ENCODE measurements at places on chromosomes 12 and 14.

- DNase-seq: no peak
Measured at GRCh38 chr12:3114671-3115070, 37.5 kb downstream of the TSPAN9 start.

- DNase-seq: no peak
Measured at GRCh38 chr12:1933342-1934051, 15.0 kb upstream of the CACNA2D4 start.

DNA sequence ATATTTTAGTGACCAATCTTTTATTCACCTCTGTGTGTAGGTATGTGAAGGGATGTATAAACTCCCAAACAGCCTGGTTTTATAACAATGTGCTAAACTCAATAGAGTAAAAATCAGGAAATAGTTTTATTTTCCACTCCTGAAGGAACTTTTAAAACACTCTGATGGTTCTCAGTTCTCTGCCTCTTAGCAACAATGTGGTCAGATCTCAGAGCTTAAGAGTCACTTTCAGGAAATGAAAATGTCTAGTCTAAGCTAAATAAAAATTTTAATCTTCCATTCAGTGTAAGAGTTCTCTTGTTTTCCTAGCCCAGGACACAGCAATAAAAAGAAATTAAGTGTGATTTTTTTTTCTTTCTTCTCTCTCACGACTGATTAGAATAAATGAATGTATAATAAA lies 718.0 kb downstream of the C12orf50 start:
- DNase-seq: no peak

DNA sequence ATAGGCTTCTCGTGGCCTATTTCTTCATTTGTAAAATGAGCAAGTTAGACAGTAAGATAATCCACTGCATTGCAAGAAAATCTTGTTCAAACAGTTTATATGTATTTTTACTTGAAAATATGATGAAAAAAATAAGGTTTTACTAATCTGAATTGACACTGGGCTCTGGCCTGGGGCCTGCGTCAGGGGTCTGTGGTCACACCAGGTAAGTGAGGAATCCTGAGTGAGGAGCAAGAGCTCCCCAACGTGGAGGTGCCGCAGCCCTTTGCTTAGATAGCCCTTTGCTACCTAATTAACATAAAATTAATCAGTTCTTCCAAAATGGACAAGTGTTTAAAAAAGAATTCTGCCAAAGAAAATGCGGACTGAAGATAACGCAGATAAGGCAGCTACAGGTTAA lies 39.1 kb upstream of the STAB2 start:
- no peak for DNase-seq

DNA sequence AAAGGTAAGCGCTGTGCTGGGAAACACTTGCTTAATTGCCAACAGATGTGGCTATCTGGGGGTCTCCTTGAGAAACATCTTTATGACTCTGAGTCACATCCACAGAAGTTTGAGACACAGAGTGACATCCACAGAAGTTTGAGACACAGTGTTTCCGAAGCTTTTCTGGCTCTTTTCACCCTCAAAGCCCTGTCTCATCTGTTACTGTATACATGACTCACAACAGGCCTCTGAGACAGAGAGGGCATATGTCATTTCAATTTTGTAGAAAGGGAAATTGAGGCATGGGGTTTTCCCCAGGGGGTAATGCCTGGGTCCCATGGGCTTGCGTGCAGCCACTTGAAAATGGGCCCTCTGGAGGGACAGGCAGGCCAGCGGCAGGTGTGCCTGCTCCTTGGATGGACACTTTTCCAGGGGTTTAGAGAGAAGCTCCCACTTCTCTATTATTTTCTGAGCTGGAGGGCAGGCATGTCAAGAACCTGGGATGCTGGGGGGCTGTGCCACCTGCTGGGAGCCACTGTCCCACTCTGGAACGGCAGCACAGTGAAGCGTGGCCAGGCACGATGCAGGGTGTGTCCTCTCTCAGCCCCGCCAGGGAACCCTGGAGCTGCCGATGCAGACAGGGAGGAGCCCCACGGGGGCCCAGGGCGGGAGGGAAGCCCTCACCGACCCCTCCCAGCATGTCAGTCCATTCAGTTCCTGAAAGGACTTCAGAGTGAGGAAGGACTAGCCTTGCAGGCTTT lies 111.3 kb upstream of the FKBP4 start:
- DNase-seq: no peak

DNA sequence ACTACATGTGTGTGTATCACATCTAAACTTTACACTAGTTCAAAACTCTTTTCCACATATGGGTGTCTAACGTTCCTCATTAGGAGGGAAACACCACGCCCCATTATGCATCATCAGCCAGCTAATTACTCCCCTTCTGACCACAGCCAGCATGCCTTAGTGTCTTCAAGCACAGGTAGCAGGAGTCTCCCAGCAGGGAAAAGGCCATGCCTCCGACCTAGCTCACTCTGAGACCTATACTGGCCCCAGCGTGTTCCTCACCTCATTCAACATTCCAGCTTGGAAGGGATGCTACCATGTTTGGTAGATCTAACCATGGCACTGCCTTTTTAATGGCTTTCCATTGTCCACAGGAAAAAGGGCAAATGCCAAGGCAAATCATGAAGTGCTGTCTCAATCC lies 66.1 kb upstream of the PRB2 start:
- no peak for DNase-seq

Measured in foreskin keratinocyte (primary cell).